ENCODE measurements at places on chromosomes 3 and 15.

GRCh38 chr3:196975349-196975748 lies 6.7 kb upstream of the PIGZ start:
- DNase-seq = no peak

DNA sequence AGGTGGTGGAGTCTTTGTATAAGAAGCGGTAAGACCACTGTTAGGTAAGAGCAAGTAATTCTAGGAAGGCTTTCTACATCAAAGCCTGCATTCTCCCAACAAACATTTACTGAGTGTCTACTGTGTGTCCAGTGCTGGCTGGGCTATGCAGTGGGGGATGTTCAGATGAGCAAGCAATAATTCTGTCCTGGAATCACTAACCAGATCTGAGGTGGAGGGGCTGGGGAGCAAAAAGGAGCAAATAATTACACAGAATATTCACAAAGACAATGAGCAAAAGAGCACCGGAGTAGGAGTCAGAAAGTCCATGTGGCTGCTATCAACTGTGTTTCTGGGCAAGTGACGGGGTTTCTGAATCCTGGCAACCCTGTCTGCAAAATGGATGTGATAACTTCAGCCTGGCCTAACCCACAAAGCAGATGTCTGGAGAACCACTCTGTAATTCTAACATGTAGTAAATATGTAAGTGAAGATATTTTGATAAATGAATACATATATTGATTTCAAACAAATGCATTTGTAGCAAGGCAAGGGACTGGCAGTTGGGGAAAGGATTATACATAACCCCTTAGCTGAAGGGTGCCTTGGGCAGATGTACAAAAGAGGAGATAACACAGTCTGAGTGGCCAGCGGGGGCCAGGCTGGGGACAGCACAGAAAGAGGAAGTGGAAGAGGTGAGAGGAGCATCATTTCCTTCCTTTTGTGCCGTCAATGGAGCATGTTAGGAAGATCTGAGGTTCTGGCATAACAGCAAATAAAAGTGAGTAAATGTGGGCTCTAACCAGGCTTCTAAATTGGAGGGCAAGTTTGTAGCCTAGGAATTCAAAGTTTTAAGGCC lies 28.8 kb downstream of the CYP8B1 start:
- peak; percentile 71 for DNase-seq

DNA sequence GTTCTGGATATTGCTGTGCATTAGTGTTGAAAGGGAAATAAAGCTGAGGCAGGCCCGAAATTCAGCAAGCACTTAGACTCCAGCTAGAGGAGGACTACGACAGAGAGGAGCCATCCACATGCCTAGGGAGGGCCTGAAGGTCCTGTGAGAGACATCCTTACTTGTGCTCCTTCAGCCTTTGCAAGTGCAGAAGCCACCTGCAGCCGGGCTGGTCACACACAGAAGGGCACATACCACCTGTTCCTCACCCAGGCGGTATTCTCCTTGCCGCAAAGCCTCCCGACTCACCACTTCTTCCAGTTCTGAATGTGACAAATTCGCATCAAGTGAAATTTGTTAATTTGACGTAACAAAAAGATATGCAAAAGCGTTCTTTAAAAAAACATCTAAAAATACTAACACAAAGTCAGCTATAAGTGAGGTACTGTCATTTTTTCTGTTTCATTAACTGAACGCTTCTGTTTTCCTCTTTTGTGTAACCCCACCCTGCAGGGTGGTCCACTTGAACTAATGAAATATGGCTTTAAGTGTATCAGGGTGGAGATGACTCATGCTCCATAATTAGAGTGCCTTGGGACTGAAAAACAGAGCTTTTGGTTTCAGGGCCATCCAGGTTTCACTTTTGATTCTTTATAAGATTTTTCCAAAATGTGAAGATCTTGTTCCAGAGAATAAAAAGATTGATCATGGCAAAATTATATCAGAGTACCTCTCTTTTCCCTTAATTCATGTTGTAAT lies 467.9 kb upstream of the ATP11B start:
- no peak for DNase-seq

DNA sequence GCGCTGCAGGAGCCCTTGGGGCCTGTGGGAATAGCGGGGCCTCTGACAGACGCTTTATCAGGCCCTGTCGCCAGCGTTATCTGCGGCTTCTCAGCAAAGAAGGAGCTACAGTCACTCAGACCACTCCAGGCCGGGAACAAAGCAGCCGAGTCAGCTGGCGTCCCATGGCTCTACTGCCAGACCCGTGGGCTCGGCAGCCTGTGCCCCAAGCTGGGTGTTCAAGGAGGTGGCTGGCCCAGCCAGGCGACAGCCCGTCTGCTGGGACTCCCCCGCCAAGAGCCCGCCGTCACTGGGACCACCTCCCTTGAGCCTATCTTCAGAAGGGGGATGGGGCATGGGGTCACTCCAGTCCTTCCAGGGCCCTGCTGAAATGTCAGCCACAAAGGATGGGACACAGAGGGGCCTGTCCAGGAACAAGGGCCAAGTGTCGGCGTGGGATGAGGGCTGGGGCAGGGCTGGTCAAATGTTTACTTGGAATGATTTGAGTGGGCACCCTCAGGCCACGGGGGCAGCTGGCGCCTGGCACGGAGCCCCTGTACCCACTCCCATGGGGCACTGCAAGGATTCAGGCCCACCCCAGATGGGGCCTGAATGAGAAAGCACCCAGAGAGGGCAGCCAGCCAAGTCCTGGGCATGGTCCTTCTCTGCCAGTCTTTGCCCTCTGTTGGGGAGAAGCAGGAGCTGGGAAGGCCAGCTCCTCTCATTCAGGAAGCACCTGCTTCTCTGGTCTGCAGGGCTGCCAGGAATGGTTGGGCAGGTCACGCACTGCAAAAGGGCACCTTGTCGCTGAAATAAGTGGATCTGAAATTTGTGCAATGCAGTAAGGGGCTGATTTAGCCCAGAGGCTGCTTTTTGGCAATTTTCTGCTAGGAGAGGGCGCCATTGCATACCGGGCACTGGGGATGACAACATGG lies 148.3 kb downstream of the SMAD6 start:
- DNase-seq = peak; percentile 93

DNA sequence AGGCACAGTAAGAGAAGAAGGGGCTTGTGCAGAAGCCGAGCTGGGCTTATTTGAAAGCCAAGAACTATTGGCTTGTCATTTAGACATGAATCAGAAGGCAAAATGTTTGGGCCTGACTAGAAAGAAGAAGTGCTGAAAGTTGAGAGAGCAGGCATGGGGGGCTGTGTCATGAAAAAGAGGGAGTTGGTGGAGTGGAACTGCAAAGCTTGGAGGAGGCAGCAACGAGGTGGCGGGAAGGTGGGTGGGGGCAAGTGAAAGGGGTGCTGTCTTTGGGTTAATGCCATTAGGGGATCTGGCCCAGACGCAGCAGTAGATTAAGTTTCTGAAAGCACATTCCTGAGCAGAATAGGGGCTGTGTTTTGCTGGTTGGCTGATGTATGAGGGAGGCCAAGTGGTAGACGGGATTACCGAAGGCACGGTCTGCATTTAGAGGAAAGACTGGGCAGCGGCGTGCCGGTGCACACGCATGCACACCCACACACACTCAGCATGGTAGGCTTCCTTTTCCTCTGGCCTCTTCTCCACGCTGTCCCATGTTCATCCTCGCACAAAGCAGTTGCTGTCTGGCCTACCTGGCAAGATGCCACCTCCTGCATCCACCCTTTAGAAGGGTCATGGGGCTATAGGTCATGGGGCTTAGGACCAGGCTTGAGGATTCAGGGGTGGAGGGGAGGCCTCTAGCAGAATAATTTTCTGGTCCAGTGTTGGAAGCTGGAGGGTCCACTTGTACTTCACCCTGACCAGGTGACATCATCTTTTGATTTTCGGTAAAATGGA lies 43.0 kb downstream of the BOC start:
- peak; percentile 53 for DNase-seq

DNA sequence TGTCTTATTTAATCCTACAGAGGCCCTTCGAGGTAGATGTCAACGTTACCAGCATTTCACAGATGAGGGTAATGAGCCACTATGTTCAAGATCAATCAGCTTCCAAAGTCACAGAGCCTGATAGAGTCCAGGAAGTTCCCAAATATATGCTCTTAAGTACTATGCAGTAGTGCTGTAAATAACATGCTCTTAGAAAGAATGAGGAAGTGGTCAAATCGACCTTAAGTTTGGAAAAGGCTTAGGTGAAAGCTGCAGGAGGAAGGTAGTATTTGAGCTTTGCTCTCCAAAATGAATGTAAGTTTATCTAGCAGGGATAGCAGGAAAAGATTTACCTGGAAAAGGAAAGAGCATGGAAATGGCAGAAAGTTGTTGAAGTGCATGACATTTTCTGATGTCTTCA lies 234.0 kb downstream of the RBMS3 start:
- DNase-seq = no peak

GRCh38 chr3:182925944-182926337 lies 54.4 kb downstream of the DCUN1D1 start:
- no peak for DNase-seq

GRCh38 chr3:73759297-73759711 lies 134.6 kb upstream of the PDZRN3 start:
- DNase-seq = no peak

GRCh38 chr3:181330821-181331563 lies 341.5 kb upstream of the DNAJC19 start:
- no peak for DNase-seq

DNA sequence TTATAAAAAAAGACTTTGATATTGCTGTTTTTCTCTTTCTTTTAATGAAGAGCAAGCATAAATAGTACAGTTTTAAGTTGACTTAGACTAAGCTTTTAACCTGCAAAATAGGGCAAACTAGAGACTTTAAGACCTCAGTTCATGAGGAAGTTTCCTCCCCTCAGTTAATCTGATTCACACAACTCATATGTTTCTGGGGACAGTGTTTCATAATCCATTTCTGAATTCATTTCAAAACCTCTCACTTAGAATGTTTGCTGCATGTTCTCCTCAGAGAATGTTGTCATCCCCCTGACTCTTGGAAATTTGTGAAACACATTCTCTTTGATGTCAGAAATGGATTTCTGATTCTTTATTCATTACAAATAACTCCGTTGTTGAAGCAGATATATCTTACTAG lies 79.3 kb upstream of the SKOR1 start:
- no peak for DNase-seq

GRCh38 chr3:124246376-124246775 lies 254.5 kb upstream of the ROPN1 start:
- no peak for DNase-seq

- DNase-seq = no peak
These were observed 10.3 kb downstream of the CCDC54 start for GRCh38 chr3:107387555-107387954.

DNA sequence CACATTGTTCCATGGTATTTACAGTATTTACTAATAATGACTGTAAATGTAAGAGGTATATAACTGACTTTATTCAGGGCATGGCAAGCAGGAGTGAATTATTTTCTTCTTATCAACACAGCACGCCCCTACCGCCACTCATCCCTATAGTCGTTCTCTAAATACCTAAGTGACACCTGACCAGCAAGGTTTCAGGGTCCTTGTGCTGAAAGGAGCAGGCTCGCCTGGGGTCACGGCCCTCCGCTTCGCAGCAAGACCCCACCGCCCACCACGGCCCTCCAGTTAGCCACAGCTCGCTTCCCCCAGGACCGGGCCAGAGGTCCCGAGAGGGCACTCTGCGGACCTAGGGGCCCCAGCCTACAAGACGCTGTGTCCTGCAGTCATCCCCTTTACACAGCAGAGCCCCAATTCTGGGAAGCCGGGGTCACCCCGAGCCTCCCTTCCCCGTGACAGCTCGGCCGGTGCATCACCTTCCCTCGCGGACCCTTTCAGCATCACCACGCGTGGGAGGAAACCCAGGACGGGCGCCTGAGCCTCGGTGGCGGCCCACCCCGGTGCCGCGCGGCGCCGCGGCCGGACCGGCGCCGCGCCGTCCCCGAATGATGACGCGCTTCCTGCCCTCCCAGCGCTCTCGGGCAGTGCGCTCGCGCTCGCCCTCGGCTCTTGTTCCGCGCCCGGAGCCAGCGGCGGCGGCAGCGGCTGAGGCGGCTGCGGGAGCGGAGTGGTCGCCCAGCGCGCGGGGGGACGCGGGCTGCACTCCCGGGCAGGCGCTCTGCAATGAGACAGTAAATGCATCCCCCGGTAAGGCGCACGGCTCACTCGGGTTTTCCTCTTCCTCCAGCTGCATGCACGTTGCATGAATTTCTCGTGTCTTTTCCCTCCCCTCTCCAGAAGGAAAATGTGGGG lies 225.1 kb upstream of the C2CD4B start:
- peak; percentile 90 for DNase-seq

DNA sequence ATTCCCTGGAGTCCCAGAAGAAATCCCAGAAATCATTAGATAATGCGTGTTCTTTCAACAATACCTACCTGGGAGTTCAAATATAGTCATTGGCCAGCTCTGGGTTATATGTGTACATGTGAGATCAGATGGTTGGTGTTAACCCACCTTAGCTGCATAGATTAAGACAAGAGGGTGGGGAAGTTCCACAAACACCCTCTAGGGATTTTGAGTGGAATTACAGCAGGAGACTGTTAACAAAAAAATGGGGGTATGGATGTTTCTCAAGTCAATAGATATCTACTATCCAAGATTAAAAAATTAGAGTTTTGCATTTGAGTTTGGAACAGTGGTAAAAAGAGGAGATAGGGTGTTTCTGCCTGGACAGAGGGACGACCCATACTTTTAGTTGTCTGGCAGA lies 282.5 kb upstream of the CNTN3 start:
- DNase-seq = no peak

DNA sequence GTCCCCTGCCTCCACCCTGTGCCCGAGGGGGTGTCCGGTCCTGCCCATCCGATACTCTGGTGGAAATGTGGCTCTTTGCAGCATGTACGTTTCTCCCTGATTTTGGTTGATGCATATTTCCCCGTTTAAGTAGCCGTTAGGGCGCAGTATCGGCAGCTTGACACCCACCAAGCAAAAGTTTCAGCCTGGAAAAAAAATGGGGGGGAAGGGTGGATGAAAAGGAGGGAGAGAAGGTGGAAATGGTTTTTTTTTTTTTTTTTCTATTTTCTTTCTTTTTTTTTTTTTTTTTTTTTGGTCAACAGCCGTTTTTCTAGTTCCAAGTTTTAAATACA lies 1.3 kb downstream of the RAP2B start:
- no peak for DNase-seq

DNA sequence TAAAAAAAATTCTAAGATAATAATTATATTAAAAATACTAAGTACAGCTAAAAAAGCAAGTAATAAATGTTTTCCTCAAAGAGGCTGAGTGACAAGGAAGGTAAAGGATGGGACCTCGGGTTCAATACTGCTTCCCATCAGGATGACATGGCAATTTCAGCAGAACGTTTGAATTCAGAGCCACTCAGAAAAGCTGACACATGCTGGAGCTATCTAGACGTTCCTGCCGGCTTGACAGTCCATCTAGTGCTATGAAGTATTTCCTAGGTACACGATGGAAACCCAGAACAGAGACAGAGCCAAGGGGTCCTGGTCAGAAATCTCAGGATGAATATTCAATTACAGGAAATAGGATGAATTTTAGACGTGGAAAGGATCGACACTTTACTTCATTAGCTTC lies 361.8 kb downstream of the FGF12 start:
- no peak for DNase-seq

- DNase-seq = peak; percentile 68
These were observed 10.6 kb upstream of the PCSK6 start for GRCh38 chr15:101499863-101500713.

DNA sequence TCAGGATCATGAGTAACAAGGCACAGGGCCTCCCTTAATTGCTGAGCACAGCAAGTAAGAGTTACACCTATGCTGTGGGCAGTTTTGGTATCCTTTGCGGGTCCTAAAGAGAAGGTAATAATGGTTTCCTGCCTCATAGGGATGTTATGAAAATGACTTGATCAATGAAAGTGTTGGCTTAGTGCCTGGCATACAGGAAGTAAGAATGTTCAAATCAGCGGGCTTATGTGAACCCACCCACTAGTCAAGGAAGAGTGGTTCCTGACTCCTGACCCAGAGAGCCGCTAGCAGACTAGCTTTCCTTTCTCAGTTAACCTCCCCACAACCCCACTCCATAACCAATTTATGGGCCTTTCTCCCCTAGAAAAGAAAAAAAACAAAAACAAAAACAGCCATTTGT lies 5.2 kb upstream of the ADAMTS9 start:
- DNase-seq = no peak

Data from right cardiac atrium (tissue), 5 donors.